ENCODE measurements at places on chromosomes 4 and X.

GRCh38 chrX:68912113-68912512, 83.3 kb downstream of the EFNB1 start:
- DNase-seq = no peak

DNA sequence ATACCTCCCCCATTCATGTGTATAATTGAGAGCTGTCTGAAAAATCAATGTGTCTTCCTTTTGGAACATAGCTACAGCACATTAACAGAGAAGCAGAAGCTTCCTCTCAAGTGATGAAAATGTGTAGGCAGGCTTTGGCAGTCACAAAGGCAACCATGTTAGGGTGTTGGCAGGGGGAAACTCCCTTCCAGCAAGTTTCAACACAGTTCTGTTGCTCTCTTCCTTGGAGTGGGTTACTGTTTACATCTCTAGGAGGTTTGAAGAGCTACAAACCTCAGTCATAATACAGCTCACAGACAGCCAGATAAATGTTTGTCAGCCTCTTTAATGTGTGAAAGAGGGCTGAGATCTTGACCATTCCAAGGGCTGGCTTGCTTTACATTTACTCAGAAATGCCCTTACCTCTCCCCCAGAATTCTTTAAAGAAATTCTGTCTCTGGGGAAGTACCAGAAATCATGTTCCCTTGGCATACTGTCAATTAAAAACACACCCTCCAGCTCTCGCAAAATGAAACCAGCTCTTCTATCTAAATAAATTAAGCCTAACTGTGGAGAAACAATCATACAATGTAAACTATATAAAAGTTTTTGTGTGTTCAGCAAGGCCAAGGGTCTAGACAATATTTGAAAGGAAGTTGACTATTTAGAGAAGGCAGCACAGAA, 18.9 kb downstream of the ZBTB33 start:
- DNase-seq = no peak

- no peak for DNase-seq
Observed at GRCh38 chr4:151574968-151575367, 166.0 kb downstream of the FHIP1A start.

- DNase-seq = no peak
Observed at GRCh38 chrX:42079968-42080367, 156.6 kb upstream of the CASK start.

- no peak for DNase-seq
Observed at GRCh38 chrX:129813662-129814368, 29.9 kb downstream of the ZDHHC9 start.

- no peak for DNase-seq
Observed at GRCh38 chr4:179536694-179537093, 2094.5 kb upstream of the AGA start.

DNA sequence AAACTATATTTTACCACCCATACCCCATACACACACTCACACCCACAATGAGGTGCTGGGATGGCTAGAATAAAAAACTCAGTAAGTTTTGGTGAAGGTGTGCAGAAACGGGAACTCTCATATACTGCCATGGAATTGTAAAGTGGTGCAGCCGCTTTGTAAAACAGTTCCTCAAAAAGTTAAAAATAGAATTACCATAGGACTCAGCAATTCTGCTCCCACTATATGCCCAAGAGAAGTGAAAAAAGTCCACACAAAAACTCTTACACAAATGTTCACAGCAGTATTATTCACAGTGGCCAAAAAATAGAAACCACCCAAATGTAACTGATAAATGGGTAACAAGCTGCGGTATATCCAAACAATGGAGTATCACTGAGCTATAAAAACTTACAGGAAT, 6.5 kb downstream of the CENPU start:
- no peak for DNase-seq

Measured in brain microvascular endothelial cell (primary cell).